ENCODE measurements at places on chromosomes 1 and 21.
A peak's percentile ranks its signal among the peaks of the same experiment; 100 is the strongest.

DNA sequence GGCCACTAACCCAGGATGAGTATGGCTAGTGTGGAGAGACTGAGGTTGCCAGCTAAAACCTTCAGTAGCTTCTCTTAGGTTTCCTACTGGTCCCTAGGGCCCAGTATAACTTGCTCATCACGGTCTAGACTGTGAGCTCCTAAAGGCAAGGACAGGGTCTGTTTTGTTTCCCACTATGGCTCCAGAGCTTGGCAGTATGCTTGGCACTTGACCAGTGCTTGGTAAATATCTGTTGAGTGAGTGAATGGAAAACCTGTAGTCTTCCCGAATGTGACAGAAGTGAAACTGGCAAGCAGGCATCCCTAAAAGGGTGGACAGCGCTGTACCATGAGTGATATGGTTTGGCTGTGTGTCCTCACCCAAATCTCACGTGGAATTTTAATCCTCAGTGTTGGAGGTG, 13.1 kb upstream of the PARS2 start:
- DNase-seq = no peak

DNA sequence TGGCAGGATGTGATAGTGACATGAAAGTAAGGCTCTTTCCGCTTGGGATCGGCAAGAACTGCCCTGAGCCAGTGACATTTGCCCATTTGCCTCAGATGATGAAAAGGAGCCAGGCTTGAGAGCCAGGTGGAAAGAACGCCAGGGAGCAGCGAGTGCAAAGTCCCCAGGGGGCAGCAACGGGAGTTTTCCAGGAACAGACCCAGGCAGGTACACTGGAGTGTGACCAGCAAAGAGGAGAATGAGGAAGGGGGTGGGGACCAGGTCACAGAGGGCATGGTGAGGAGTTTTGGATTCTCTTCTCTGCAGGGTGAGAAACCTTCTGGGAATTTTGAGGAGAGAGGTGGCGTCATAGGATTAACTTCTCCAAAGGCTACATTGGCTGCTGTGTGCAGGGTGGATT, 10.8 kb upstream of the ETS2 start:
- DNase-seq = no peak

GRCh38 chr1:201011616-201012015, 11.9 kb downstream of the KIF21B start:
- no peak for DNase-seq

DNA sequence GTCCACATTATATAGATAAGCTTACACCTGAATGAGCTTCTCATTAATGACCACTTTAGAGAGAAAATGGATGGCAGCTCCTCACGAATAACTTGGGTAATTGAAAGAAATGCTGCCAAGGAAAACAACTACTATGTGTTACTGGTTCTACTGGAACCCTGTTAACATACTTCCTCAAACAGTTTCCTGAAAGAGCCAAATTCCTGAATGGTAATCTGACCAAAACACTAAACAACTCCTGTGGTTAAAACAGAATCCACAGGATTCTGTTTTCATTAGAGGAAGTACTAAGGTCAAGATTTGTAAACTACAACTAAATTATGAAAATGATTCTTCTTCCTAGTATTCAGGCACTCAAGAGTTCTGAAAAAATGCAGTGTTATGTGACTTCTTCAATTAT, 107.2 kb downstream of the DNM3 start:
- no peak for DNase-seq

DNA sequence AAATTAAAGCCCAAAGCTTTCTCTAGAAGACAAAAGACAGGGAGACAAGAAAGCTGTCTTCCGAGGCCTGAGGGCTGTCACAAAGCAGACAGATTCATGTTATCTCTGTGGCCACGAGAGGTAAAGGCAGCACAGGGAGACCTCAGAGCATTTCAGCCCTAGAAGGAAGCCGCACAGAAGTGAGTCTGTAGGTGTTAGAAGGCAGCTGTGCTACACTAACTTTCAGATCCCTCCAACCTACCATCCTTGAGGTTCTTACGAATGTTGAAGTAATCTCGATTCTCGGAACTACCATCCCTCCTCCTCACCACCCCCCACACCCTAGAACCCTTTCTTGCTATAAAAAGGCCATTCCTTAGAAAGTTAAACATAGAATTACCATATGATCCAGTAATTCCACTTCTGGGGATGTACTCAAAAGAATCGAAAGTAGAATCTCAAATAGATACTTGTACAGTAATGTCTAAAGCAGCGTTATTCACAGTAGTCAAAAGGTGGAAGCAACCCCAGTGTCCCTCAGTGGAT, 21.5 kb upstream of the LYST start:
- no peak for DNase-seq

DNA sequence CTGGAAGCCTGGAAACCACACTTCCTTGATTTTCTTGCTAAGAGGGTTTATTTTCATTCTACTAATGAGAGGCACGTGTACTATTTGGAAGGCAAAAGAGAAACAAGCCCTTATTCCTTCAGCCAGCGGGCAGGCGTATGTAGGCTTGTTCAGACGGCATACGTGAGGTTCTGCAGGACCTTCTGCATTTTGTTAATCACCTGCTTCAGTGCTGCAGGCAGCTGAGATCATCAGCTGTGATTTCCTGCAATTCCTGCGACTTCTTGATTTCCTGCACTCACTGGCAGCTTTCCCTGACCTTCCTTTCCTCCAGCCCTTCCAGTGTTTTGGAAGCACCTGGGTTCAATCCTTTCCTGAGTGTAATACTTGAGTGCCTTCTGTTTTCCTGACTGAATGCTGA, 43.4 kb downstream of the TSNAX start:
- DNase-seq = no peak

- DNase-seq = no peak
Measured at GRCh38 chr1:86357796-86358195, 38.3 kb downstream of the ODF2L start.

GRCh38 chr1:234212764-234213657, 160.2 kb upstream of the COA6 start:
- no peak for DNase-seq

GRCh38 chr1:159201642-159202041, 3.0 kb upstream of the ACKR1 start:
- DNase-seq = no peak

GRCh38 chr1:246566813-246567645, 773 bp downstream of the CNST start:
- DNase-seq = peak; percentile 54

GRCh38 chr1:178098262-178098661, 4.4 kb downstream of the RASAL2 start:
- DNase-seq = no peak

DNA sequence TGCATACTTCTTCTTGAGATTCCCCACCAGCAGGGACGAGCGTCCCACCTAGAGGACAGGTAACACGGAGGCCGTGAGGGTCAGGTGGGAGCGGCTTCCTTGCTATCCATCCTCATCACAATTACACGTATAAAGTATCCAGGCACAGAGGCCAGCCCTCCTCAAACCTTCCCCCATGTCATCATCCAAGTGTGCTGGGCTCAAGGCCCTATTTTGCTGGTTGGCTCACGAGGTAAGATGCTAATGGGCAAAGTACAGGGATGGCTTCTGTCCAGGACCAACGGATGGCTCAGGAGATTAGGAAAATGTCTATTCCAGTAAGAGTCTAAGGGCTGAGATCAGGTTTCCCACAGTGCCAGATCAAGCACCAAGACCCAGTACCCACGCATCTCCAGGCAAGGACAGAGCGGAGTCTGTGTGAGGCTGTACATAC, 11.5 kb upstream of the A3GALT2 start:
- DNase-seq = no peak

GRCh38 chr1:172662464-172663109, 3.7 kb downstream of the FASLG start:
- DNase-seq = no peak

DNA sequence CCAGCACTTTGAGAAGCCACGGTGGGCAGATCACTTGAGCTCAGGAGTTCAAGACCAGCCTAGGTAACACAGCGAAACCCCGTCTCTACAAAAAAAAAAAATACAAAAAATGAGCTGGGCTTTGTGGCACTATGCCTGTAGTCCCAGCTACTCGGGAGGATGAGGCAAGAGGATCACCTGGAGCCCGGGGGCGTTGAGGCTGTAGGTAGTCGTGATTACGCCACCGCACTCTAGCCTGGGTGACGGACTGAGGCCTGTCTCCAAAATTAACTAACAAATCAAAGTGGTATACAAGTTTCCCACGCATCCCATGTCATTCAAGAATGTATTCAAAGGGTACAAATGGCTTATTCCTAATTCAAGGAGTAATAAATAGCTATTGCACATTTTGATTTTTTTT, 2.4 kb downstream of the AUNIP start:
- no peak for DNase-seq

- no peak for DNase-seq
Measured at GRCh38 chr1:237613984-237614383, 276.7 kb downstream of the ZP4 start.

DNA sequence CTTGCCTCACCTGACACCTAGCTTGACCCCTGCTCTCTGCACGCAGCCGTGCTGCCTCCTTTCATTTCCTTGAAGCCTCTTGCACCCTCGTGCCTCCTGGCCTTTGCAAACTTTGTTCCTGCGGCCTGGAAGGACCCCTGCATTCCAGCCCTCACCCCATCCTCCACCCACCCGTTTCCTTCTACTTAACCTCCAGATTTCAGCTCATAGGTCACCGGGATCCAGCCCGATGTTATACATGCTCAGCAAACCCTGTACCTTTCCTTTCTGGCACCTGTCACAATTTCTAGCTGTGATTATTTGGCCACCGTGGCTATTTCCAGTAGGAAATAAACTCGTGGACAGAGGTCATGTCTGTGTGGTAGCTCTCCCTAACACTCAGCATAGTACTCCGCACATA, 4.5 kb downstream of the EDARADD start:
- DNase-seq = no peak

DNA sequence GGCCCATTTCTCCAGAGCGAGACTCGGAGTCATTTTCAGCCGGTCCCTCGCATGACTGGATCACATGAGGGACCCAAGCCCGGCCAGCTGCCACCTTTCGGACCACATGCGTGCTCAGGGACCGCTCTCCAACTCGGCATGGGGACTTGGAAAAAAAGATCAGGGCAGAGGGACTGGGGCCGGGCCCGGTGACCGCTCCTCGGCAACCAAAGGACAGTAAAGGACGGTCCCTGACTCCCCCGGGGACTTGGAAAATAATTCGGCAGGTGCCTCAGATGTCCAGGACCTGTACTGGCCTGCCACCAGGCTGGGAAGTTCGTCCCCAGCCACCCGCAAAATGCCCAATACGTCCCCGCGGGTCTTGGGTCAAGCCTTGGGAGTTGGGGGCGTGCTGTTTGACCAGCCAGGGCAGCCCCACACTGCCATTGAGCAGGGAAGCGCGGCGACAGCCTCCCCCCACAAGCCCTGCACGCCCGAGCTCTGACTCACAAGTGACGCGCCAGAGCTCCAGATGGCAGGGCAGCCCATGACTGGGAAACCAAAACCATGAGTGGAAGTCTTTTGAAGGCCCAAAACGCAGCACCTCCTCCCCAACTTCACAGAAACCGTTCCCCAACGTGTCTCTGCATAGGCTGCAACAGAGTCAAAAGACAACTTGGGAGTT, 134.5 kb downstream of the LIPI start:
- DNase-seq = no peak

- no peak for DNase-seq
Measured at GRCh38 chr1:109198745-109199144, 15.0 kb upstream of the SARS1 start.

DNA sequence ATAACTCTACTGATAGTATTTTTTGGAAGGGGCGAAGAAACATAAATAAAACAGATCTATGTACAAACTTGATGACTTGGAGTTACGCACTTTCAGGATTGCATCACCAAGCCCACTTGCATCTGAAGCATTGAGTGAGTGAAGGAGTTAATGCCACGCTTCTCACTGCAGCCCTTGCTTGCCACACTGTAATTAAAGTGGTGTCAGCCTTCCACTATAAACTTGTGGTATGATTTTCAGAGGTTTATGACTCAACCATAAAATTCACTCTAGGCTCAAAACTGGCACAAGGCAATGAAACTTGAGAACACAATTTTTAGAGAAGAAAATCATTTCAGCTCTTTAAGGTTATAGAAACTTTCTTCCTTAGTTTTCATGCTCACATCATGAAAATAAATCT, 93.9 kb upstream of the PRMT6 start:
- DNase-seq = no peak

DNA sequence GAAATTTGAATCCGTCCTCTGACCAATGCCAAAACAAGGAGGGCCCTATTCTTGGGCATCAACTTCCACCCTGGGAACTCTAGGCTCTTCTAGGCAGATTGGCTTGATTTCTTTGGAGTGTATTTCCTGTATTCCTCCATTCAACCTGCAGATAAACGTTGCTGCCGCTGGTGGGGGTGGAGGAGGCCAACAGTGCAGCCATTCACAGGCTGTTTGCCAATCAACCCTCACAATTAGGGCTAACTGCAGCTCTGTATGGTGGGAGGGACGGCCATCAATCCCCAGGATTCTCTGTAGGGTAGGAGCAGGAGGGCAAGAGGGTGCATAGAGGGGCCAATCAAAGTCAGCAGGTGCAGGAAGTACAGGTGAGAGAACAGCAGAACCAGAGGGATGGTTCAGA, 273.1 kb upstream of the PROX1 start:
- no peak for DNase-seq

GRCh38 chr1:174761901-174762585, 237.7 kb upstream of the CACYBP start:
- no peak for DNase-seq

GRCh38 chr1:41479808-41480160, 4.7 kb downstream of the EDN2 start:
- no peak for DNase-seq

- DNase-seq = no peak
Measured at GRCh38 chr1:248811514-248812490, 13.9 kb downstream of the SH3BP5L start.

DNA sequence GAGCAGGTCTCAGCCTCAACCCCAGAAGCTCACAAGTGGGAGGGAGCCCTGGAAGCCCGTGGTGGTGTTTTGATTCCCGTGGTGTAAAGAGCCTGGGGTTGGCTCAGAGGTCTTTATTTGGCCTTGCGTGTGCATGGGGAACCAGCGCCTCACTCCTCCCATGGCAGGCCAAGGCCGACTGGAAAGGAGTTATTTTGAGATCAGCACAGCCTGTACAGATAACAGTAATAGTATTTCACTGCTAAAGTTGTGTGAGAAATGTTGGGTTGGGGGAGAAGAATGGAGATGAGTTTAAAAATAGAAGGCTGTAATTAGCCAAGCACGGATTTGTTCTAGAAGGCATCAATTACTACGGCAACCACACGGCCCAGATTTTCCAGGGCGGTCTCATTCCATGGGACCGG, 186.5 kb downstream of the DYRK1A start:
- DNase-seq = no peak

GRCh38 chr21:38772646-38773045, 33.1 kb upstream of the ETS2 start:
- no peak for DNase-seq

GRCh38 chr1:92933459-92933858, 27.8 kb downstream of the DIPK1A start:
- DNase-seq = no peak

- DNase-seq = no peak
Measured at GRCh38 chr1:51745304-51745570, 128.3 kb downstream of the OSBPL9 start.

- DNase-seq = no peak
Measured at GRCh38 chr1:80170811-80171485, 1164.4 kb upstream of the ADGRL4 start.

- DNase-seq = no peak
Measured at GRCh38 chr1:150142083-150142482, 7.6 kb upstream of the PLEKHO1 start.
